NCI-H1417 treated with DMSO at 0.1 percent for 48 hours (cell line): ENCODE measurements at places on chromosomes 3 and 15.
A peak's percentile ranks its signal among the peaks of the same experiment; 100 is the strongest.

GRCh38 chr15:70120958-70121623, 23.4 kb upstream of the TLE3 start:
- DNase-seq = no peak

GRCh38 chr3:31004025-31004678, 109.7 kb upstream of the GADL1 start:
- no peak for DNase-seq

DNA sequence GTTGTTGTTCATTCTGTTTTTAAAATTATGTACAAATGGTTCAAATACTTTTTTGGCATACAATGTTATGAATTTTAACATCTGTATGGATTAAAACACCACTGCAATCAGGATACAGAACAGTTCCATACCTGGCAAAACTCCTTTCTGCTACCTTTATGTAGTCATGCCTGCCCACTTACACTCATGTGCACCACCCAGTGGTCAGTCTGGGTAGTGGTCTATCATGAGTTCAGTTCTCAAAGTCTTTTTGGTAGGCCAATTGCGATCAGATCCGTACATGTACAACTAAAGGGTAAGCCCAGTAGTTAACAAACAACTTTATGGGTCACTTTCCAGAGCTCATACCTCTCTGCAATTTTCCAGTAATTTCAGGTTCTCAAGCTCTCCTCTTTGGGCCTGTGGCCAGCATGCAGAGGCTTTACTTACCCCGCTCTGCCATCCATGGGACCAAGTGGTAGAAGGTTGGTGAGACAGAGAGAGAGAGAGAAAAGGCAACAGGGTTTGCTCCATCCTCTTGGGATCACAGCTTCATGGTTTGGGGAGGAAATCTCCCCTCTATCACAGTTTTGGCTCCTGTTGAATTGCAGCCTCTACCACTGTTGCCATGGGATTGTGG, 63.9 kb upstream of the FAM98B start:
- DNase-seq = no peak

DNA sequence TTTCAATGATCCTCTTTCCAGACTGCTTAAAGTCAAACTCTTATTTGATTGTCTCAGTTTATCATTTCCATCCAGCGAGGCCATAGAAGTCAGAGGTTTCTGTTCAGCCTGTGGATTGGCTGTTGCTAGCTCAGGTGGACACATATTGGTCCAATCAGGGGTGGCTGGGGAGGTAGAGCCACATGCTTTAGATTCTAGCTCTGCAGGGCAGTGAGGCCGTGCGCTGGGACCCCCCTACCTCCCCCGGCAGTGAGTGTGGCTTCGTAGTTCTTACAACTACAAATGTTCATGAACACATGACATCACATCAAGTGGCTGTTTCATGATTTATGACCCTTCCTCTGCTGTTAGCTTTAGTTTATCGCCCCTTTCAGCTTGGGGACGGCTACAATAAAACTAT, 18.0 kb downstream of the APOD start:
- DNase-seq = no peak

DNA sequence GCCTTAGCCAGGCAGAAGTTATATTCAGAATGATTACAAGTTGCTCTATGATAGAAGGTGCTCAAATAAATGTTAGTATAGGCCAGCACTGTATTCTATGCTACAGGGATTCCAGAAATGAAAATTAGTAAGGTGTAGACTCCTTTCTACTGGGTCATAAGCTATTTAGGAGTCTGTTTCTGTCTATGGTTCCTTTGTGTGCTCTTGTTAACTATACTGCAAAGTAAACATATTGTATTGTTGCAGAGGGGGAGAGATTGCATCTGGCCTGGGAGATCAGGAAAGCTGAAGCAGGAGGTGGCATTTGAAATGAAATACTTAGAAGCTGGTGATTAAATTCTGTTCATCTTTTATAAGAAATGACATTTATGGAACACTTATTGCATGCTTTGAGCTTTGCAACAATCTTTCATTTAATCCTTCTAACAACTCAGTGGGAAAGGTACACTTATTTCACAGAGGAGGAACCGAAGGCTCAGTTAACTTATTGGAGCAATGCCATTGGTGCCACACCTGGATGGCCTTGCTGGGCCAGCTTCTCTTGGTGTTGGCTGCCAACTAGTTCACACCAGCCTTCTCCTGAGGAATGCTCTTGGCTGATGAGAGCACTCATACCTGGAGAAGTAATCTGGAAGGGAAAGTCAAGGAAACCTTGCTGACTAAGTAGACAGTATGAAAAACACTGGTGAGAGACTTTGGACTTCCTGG, 39.1 kb downstream of the ABHD5 start:
- no peak for DNase-seq

DNA sequence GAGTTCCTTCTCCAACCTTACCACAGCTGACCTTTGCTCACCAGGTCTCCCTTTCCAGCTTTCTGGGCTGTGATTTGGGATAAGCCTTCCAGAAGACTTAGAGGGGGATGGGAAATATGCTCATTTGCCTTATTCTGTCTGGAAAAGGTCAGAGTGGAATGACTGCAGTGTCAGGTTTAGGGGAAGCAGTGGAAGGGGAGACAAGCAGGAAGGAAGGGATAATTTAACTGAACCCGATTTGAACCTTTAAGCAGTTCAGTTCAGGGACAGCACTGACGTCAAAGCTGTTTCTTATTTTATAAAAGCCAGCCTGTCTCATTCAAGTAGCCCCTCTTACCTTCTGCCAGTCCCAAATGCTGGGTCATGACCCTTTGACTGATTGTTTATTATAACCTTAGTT, 418.4 kb upstream of the RARB start:
- no peak for DNase-seq

DNA sequence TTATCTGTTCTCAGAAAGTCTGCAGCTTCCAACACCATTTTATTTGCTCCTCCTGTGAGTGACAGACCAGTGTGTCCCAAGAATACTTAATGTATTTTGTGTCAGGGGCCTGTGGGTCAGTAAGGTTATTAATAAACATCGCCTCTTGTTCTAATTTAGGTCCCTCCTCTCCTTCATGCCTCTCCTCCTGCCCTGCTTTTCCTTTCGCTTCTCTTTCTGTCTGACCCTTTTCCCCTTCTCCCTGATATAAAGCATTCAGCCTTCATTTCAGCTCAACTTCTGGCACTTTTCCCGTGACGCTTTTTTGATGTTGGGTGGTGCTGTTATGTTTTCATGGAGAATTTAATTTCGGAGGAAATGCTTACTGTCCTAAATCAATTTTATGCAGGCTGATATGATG, 29.7 kb upstream of the NR2F2 start:
- no peak for DNase-seq

DNA sequence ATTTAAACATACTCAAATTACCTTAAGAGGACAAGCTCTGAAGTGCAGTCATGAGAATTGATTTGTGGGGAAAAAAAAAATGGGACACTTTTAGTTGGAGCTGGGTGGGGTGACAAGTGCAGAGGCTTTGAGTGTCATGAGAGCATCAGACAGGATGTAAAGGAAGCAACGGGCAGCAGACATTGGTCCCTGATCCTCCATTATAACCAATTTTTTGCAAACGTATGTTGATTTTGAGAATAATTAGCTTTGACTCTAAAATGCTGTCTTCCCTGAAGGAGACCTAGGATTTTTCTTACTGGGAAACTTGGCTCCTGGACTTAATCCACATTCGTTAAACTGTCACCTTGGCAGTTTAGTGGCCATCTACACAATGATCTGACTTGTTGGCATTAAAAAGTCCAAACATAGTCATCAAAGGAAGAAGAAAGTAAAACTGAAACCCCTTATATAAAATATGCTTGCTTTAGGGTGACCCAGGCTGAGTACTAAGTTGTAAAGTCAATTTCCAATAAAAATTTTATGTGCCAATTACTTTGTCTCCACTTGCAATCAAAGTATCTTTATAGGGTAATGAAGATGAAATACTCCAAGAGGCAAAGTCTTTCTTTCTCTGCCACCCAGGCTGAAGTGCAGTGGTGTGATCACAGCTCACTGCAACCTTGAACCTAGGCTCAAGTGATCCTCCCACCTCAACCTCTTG, 45.6 kb downstream of the BCL2L10 start:
- no peak for DNase-seq

DNA sequence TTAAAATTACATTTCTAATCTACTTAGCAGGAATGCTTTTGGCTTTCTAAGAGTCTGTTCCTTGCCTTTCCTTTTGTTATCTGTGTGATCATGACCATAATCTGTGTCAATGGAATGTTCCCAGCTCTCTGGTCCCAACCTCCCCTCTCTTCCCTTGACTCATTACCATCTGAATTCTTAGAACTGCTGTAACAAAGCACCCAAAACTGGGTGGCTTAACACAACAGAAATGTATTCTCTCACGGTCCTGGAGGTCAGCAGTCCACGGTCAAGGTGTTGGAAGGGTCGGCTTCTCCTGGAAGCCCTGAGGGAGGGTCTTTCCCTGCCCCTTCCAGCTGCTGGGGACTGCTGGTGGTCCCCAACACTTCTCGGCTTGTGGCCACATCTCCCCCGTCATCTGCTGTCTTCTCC, 81.1 kb downstream of the LRRK1 start:
- DNase-seq = no peak

GRCh38 chr15:45156744-45157455, 27.1 kb downstream of the DUOX1 start:
- DNase-seq = no peak

- no peak for DNase-seq
Observed at GRCh38 chr3:25592510-25592968, 72.2 kb downstream of the TOP2B start.

DNA sequence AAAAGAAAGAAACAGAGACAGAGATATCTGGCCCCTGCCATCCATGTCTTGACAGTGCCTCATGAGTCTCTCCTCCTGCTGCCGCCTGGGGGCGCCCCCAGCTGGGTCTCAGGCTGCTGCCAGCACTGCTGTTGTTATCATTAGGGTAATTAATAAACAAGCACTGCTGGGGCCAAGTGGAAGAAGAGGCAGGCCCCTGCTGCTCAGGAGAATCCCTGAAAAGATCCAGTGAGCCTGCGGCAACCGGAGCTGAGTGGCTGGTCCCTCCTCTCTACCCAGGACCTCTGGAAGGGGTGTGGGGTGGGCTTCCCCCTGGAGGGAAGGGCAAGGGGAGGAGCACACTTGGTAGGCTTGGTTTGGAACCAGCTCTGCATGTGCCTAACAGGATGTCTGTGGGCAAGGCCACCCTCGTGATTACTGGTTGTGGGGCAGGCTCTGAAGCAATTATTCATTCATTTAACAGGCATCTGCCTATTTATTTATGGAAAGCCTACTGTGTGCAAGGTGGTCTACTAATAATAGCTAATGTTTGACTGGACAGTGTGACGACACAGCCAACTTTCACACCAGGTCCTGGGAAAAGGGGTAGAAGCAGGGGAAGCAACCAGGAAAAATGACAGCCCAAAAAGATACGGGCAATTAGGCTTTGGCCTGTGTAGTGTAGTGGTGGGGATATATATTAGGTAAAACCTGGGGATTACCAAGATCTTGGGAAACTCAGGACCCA, 1.2 kb upstream of the TYRO3 start:
- no peak for DNase-seq

GRCh38 chr3:151165226-151165625, 37.8 kb downstream of the GPR171 start:
- no peak for DNase-seq

GRCh38 chr15:31341496-31342195, 15.0 kb downstream of the KLF13 start:
- DNase-seq = peak; percentile 55

DNA sequence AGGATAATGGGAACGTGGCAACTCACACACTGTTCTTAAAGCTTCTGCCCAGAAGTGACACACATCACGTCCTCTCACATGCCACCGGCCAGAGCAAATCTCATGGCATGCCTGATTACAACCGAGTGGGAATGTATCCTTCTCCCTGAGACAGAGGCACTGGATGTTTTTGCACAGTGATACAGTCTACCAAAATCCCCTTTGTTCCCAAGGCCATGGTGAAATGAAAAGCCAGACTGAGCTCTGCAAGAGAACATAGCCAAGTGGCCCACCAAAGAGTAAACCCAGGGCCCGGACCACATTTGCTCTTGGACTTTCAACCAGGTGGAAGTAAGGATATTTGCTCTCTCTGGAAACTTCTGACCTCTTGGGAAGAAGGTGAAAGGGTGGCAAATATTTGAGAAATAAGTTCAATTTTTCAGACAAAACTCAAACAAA, 186.2 kb upstream of the STT3B start:
- DNase-seq = no peak

- DNase-seq = peak; percentile 99
Observed at GRCh38 chr3:135229018-135229495, 434.0 kb downstream of the EPHB1 start.

DNA sequence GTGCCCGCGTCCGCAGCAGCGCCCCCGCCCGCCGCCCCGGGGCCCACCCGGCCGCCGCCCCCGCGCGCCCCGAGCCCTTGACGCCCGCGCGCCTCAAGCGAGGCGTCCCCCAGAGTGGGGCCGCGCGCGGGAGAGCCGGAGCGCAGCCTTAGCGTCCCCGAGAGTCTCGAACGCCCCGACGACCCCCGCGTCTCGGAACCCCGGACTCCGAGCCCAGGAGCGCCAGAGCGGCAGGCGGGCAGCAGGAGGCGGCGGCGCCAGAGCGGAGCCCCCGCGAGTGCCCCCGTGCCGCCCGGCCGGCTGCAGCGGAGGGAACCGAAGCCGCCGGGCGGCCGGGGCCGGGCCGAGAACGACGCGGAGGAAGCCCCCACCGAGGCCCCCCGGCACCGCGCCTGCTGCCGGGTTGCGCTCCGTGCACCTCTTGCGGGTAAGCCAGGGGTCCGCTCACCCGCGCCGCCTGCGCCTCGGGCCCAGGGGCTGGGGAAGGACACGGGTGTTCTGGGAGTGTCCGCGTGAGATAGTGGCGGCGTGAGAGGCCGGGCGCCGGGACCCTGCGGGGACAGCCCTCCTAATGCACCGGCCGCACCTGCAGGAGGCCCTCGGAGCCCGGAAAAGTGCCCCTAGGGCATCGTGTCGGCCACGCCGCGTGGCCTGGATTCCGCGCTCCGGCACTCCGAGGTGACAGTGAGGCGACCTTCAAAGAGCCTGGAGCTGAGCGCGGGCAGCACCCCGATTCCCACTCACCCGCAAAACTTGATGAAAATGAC, 52.0 kb upstream of the ULK4 start:
- no peak for DNase-seq
